Stomach (tissue), 19 donors: ENCODE measurements at places on chromosomes 16 and 17. TPM values are rescaled to one million over a fixed set of nuclear protein-coding genes. Genes with fewer than 3 reads are reported as not detected.

The PKMYT1 gene
- total RNA-seq = 6.1 TPM

The MYH13 gene
- 2.6 TPM for total RNA-seq

The TSNAXIP1 gene
- total RNA-seq = not detected

The PRPF8 gene
- total RNA-seq = 168 TPM

The DNAH17 gene
- 0.45 TPM for total RNA-seq

The HOXB5 gene
- total RNA-seq = 50.4 TPM

The LRRC37A gene
- total RNA-seq = not detected

DNA sequence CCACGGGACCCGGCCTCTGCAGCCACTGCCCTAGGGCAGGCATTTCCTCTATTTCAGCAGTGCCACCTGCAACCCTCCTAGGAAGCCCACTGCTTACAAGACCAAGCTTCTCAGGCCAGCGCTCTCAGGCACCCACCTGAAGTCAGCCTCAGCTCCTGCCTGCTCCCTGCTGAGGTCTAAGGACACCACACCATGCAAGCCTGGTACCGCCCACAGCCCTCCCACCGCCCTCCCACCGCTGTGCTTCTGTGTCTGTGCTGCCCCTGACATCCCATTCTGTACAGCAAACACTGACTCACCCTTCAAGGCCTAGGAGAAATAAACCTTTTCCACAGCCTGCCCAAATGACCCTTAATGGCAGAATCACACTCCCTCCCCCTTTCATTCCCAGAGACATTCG lies 6.3 kb downstream of the CLUH start:
- DNase-seq = no peak

DNA sequence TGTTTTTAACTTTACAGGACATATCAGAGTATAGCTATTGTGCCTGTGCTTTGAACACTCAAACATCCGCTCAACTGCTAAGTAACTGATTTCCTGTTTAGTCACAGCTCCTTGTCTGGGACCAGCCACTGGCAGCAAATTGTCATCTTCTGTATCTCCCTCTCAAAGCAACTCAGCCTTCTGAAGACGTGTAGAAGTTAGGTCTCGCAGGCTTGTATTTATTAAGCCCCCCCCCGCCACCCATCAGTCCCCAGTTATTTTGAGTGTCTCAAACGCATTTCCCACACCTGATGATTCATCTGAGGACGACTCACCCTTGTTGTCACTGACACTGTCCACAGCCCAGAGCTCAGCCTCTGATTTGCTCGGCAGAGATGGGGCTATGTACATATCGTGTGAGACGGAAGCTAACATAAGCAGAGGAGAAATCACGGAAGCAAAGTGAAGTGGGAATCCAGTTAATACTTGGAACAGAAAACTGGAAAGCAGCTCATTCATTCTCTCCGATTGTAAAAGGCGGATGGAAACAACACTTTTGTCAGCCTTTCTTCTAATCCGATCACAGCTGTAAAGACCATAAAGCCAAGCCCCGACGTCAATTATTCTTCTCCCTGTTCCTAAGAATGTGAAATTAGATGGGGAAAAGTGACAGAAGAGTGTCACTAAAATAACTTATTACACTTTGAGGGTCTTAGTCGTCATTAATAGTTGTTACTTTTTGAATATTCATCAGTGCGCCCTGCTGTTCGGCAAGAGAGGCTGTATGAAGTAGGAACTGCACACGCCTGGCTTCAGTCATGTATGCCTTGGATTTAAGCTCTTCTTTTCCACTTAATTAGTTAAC lies 64.2 kb downstream of the PITPNC1 start:
- DNase-seq = no peak

GRCh38 chr17:915538-916201 lies 63.9 kb downstream of the NXN start:
- peak; percentile 82 for DNase-seq

GRCh38 chr16:15953929-15954813 lies 4.8 kb downstream of the ABCC1 start:
- no peak for DNase-seq

GRCh38 chr17:63842540-63843386 lies at the start of gene SMARCD2:
Gene SMARCD2, minus strand, starts transcription at chr17:63842685. Its CDS starts 11 bp downstream, at chr17:63842674.
- DNase-seq = peak; percentile 99

GRCh38 chr16:3518292-3518985 lies 17.6 kb downstream of the CLUAP1 start:
- no peak for DNase-seq

DNA sequence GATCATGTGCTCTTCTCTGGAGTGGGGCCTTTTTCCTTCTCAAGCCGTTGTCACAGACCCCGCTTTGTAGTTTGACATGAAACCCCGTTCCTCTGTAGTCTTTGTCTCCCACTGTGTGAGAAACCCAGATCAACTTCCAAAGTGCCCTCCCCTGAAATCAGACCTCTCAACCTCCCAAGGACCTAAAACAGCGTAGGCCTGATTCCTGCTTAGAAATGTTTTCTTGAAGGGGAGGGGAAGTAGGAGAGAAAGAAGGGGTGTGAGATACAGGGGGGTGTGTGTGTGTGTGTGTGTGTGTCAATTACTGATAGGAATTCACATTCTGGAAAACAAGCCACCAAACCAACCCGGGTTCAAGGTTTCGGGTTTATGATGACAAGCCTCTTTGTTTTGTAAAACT lies 1.4 kb downstream of the UBE2O start:
- DNase-seq = no peak

DNA sequence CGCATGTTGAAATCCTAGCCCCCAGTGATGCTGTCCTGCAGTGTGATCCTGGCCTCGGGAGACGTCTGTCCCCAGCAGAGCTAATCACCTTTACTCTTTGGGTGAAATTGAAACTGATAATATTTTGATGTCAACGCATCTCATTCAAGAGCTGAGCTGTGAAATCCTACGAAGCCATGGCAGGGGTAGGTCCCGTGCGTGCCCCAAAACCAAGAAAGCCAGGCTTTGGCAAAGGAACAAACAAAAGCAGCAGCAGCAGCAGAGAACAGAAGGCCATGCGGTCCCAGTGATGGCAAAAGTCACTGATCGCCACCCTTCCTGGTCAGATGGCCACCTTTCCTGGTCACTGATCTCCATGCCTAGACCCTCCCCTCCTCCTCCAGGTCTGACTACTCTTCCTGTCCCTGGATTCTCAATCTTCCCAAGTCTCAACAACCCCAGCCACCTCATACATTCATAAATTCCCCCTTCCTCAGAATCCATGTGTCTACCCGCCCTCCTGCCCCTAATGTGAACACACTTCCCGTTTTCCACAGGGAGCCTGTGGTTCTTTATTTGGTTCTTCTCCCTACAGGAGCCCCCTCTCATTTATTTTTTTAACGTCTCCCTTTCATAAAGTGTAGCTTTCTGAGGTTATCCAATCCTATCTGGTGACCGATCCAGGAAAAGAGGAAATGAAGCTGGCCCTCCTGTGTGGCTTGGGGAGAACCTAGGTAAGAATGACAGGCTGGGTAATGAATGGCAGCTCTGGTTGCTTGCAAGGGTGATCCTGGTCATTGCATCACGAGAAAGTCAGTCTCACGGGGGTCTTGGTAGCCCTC lies 50.3 kb downstream of the CPPED1 start:
- DNase-seq = no peak

GRCh38 chr17:39200070-39200879 lies at the start of gene RPL19:
Gene RPL19, plus strand, starts transcription at chr17:39200283. Its CDS starts 62 bp downstream, at chr17:39200345.
- peak; percentile 81 for DNase-seq

DNA sequence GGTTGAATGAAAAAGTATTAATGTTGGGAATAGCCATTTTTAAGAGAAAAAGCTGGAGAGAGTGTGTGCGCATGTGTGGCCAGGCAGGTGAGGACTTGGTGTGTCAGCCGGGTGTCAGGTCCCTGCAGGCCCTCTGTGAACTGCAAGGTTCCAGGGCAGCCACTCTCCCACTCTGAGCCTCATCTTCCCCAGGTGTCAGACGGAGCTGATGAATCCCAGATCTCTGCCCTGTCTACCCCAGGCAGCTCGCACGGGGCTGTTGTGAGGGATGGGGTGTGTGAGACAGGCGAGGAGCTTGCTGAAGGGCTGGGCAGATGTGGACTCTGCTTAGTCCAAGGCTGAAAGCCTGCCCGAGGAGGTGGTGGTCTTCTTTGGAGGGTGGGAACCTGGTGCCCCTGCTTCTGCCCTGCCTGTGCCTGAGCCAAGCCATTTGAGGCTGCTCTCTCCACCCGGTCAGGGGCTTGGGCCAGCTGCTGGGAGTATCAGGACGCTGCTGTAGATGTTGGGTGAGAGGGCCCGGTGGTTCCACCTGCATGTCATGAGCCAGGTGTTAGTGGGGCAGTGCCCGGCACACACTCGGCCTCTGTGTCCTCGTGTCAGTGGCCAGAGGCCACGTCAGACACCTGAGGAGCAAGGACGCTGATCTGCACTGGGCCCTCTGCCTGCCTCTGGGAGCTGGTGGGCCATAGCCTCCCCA lies 122.4 kb downstream of the RAB11FIP4 start:
- DNase-seq = no peak

DNA sequence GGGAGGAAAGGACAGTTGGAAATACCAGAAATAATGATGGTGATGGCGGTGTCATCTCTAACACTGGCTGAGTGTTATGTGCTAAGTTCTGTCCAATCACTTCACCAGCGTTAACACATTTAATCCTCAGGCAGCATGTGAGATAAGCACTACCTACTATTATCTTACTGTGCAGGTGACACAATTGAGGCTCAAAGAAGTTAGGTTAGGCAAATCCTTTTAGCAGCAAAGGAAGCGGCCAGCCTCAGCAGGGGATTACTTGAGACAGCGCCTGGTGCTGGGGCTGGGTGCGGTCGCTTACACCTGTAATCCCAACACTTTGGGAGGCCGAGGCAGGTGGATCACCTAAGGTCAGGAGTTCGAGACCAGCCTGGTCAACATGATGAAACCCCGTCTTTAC lies 18.7 kb upstream of the DHX8 start:
- DNase-seq = no peak

- no peak for DNase-seq
These were observed 3.5 kb upstream of the RNF43 start for GRCh38 chr17:58420827-58421226.

DNA sequence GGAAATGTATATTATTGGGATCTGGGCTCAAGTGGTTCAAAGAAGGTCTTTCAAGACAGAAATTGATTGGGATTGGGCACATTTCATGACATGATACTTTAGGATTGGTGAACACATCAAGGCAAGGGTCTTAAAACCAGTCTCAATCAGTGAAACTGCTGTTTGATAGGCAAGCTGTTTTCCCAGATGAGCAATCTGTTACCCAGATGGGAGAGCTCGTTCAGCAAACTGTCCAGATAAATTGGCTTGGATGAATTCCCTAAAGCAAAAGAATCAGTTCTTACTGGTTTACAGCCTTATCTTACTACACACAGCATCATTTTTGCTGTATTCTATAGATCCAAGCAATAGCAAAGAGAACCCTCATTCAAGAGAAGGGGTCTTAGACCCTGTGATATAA lies 31.0 kb upstream of the CNEP1R1 start:
- no peak for DNase-seq

- no peak for DNase-seq
These were observed 48.7 kb downstream of the TEX14 start for GRCh38 chr17:58643147-58643546.

DNA sequence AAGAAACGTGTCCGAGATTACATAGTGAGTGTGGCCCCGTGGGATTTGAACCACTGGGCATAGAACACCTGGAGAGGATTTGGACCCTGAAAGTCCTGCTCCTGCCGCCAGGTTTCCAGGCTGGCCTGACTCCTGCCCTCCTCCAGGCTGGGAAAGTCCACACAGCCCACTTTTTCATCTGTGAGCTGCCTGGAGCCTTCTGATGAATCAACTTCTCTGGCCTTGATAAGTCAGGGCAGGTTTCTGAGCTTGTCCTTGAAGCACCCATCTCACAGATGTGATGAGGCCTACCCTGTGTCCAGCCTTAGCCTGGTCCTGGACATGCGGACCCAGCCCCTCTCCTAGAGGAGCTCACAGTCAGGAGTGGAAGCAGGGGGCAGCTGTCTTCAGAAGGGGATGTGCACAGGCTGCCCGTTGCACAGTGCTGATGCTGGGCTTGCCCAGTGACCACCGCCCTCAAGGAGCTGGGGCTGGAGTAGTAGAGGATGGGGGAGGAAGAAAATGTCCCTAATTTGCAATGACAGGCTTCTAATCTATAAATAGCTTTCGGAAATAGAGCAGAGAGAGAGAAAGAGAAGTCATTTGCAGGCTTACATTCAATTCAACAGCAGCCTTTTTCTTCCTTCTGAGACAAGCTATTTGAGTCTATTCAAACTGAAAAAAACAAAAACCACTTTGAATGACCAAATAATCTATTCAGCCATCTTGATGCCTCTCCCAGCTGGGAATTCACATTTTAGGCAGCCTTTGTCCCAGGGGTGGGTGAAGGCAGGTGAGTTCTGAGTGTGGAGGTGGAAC lies 73.5 kb upstream of the DNAJA2 start:
- DNase-seq = no peak

DNA sequence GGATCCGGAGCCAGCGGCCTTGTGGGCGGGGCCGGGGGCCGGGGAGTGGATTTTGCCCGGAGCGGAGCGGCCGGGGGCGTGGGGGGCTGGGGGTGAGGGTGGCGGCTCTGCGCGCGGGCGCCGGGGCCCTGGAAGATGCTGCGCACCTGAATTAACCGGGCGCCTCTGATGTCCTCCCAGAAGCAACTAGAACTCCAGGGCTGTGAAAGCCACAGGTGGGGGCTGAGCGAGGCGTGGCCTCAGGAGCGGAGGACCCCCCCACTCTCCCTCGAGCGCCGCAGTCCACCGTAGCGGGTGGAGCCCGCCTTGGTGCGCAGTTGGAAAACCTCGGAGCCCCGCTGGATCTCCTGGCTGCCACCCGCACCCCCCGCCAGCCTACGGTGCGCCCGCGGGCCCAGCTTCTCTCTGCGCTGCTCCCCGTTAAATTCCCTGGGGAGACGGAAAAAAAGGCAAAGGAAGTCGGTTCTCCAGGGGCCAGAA lies 549 bp downstream of the SLC26A11 start:
- DNase-seq = no peak

GRCh38 chr17:47423406-47424295 lies 99.9 kb downstream of the EFCAB13 start:
- peak; percentile 73 for DNase-seq

GRCh38 chr17:61294777-61295176 lies 104.9 kb upstream of the TBX2 start:
- DNase-seq = no peak

DNA sequence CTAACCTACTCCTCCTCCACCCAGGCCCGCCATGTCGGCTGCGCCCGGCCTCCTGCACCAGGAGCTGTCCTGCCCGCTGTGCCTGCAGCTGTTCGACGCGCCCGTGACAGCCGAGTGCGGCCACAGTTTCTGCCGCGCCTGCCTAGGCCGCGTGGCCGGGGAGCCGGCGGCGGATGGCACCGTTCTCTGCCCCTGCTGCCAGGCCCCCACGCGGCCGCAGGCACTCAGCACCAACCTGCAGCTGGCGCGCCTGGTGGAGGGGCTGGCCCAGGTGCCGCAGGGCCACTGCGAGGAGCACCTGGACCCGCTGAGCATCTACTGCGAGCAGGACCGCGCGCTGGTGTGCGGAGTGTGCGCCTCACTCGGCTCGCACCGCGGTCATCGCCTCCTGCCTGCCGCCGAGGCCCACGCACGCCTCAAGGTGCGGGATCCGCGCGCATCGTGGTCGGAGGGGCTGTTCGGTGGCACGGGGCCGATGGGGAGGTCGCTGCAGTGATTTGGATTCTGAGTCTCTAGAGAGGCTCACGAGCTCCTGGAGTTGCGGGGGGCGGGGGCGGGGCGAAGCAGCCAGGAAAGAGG lies 878 bp downstream of the TRIM72 start:
- no peak for DNase-seq
